ENCODE measurements at places on chromosomes 2 and 18.

- no peak for DNase-seq
These were observed 24.7 kb upstream of the MBP start for GRCh38 chr18:77157312-77157711.

DNA sequence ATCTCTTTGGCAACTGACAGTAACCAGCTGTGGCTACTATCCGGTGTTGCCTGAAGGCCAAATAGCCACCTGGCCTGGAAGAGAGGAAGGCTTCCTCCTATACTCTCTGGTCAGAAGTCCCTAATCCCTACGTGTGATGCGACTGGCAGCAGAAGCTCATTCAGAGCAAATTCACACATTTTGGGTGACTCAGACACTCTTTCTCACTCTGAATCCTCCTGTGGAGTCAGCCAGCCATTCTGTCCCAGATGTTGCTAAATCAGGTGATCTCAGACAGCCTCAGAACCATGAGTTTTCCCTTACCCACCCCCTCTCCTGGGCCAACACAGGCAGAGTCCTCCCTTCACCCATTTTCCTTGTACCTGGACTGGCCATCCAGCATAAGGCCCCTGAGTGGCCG, 34.7 kb downstream of the CFAP53 start:
- no peak for DNase-seq

GRCh38 chr2:202608142-202608852, 26.5 kb upstream of the FAM117B start:
- no peak for DNase-seq

DNA sequence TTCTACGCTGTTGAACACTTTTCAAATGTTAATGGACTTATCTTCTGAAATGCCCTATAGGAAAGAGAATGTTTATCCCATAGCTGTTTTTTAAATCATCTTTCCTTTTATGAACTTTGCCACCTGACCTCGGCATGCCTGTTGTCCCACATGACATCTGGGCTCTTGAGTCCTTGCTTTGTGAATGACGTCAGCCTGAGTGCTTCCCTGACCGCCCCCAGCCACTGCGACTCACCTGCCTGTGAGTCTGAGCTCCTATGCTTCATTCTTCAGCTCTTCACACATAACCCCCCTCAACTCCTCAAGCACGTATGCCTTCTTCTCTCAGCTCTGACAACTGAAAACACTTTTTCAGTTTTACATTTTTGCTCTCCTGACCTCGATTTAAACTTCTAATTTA, 166.8 kb downstream of the DCDC2C start:
- no peak for DNase-seq

GRCh38 chr2:129877795-129878775, 101.4 kb upstream of the RAB6C start:
- DNase-seq = no peak

- no peak for DNase-seq
These were observed 655.5 kb upstream of the FANCL start for GRCh38 chr2:58896638-58897037.

DNA sequence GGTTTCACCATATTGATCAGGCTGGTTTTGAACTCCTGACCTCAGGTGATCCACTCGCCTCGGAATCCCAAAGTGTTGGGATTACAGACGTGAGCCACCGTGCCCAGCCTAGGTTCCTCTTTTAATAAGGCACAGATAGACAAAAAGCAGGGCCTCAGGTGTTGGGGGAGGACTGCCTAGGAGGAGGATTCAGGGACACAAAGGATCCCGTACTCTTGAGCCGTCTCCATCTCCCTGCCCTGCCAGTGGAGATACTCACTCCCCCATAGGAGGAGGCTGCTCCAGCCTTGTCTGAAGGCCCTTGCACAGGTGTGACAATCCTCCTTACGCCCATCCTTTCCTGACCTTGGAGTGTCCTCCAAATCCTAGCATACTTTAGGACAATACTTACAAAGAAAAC, 32.0 kb upstream of the TFCP2L1 start:
- DNase-seq = no peak

DNA sequence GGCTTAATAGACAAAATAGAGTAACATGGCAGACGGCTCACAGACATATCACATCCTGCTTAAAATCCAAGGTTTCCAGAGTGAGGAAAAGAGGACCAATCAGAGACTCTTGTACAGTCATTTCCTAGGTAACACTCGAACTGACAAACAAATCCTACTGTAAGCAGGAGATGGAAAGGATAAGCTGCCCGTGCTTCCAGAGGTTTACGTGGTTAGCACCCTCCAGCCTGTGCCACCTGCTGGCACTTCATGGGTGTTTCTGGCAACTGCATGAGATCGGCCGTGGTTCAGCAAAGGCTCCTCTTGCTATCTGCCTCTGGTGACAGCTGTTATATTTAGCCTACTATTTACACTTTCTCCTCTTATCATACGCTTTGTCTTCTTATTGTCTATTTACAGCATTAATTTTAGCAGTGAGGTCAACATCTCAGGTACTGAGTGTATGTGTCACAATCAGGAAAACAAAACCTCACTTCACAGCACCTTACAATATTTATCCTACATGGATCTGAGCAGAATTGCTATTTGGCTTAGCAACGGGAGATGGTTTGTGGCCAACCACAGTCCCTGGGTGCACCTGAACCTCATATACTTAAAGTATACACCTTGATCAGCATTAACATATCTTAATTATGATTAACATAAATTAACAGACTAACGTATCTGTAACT, 226.9 kb downstream of the TMEM163 start:
- no peak for DNase-seq

- no peak for DNase-seq
These were observed 70.9 kb upstream of the TNP1 start for GRCh38 chr2:216930716-216931115.

DNA sequence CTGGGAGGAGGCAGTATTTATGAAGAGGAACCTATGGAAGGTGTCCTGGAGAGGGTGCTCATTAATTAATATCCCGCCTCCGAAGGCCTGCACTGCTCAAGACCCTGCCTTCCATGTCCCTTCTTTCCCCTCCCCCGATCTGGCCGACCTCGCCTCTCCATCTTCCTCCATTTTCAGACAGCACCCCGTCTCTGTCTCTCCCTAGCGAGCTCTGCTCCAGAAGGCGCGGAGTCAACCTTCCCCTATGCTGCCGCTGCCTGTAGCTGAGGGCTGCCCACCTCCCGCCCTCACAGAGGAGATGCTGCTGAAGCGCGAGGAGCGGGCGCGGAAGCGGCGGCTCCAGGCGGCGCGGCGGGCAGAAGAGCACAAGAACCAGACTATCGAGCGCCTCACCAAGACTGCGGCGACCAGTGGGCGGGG, 1.1 kb upstream of the WBP1 start:
- DNase-seq = no peak

DNA sequence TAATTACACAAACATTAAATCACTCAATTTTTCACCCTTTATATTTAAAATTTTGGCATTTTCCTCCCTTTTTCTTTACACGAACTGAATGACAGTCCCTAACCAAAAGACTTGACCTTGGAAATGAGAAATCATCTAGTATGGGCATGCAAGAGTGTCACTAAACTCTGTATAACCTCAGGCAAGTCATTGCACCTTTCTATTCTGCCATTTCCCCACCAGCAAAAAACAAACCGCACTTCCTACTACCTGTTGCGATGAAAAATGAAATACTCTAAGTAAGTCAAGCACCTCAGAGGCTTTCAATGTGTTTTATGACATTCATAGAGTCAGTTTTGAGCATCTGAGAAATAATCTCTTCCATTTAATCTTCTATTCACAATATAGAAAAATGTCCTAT, 44.1 kb downstream of the ANKRD44 start:
- DNase-seq = no peak

DNA sequence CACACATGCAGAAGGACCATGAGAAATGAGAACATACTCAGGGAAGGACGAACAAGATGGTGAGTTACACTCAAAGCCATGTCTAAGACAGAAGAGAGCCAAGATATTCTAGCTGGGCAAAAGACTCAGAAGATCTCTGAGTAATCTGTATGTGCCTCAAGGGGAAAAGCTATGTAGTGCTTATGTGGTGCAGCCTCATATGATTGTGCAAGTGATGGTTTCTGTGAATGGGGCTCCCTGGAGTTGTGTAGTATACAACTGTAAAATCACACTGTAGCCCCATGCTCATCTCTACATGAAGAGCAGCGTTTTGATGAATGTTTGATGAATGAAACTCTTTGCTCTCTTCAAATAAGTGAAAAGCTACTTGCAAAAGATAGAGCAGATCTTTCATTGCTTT, 57.5 kb downstream of the OSR1 start:
- DNase-seq = no peak

- DNase-seq = no peak
These were observed 88.6 kb downstream of the SH3YL1 start for GRCh38 chr2:175161-175786.
